ENCODE measurements at places on chromosomes 3 and 15.

- DNase-seq = no peak
Observed at GRCh38 chr3:197376735-197377555, 78.5 kb upstream of the DLG1 start.

GRCh38 chr3:189914799-189915198 is 205.9 kb downstream of the P3H2 start:
- no peak for DNase-seq

- DNase-seq = peak; percentile 39
Observed at GRCh38 chr3:111541911-111542483, at the start of gene CD96. CD96 (plus strand) TSS chr3:111542197; CDS start chr3:111542249, 52 bp downstream.

GRCh38 chr3:61181874-61182273 is 69.4 kb downstream of the FHIT start:
- DNase-seq = no peak

DNA sequence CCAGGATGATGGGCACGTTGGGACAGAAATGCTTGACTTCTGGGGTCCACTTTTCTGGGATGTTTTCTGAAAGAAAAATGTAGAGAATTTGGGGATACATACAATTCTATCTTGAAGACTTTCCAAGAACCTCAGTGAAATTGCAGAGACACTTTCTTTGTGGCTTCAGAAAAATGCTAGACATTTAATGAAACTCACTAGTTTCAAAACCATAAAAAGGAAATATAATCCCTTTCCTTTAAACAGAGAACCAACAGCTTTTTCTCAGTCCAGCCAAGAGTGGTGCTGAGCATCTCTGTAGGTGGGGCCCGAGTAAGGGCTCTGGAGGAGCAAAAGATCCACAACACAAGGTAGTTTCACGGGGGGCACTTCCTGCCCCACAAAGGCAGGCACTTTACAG is 4.4 kb upstream of the GPX1 start:
- DNase-seq = no peak

GRCh38 chr3:123083383-123084124 is 16.7 kb downstream of the PDIA5 start:
- DNase-seq = no peak

- no peak for DNase-seq
Observed at GRCh38 chr3:146503461-146504202, 34.3 kb upstream of the PLSCR2 start.

DNA sequence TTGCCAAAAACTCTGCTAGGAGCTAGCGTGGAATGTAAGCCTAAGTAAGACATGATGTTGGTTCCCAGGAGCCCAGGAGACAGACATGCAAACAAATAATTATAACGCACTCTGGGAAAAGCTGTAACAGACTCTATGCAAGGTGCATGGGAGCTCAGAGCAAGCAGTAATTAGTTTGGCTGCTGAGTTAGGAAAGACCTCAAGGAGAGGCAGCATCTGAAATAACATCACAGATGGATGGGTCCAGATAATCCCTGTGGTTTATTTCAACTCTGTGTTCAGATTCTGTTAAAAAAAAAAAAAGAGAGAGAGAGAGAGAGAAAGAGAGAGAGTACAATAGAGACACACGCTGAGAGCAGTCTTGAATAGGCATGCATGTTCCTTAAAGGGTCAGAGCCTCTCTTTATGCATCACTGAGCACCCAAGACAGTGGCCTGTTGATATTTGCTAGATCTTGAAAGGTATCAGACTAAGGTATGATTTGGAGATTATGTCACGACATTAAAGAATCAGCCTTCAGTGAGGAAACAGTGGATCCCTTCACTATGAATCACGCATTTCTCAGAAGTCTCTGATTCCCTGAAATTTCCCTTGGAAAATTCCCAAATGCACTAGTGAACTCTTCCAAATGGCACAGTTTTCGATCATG is 124.4 kb upstream of the LIPC start:
- no peak for DNase-seq

DNA sequence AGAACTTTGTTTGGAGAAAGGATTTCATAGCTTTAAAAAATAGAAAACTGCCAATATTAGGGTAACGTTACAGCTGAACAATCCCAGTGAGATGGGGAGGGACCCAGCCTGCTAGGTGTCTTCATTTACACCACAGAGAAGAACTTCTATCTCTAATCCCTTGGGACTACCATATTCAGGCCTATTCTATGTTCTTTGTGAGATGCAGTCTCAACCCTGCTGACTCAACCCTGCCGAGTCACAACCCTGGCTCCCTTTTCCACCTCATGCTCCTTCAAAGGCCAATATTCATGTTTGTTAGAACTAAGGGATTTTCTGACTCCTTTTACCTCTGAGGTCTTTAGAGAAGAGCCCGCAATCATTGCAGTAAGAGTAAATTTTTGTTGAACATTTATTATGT is 350.5 kb downstream of the EPHB1 start:
- no peak for DNase-seq

DNA sequence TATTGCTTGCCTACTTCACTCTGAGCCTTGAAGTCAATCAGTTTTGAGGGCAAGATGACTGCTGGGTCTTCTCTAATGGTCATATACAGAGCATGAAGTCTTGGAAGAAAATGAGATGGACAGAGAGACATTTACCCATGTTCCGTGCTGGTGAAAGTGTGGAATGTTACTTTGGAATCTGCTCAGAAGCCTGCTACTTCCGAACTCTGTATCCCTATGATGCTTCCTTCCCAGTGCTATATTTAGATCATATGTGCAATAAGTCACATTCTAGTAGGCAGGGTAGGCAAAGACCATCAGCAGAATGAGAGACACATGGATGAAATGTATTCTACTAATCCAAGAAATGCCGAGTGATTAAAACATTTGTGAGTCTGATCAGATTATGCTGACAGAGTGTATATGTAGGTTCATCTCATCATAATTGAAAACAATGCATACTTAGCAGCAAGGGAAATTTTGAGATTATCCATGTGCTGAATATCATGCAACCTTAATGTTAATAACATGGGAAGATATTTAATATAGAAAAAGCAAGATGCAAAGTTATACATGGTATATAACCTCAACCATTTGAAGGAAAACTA is 60.5 kb downstream of the RAB7A start:
- no peak for DNase-seq

DNA sequence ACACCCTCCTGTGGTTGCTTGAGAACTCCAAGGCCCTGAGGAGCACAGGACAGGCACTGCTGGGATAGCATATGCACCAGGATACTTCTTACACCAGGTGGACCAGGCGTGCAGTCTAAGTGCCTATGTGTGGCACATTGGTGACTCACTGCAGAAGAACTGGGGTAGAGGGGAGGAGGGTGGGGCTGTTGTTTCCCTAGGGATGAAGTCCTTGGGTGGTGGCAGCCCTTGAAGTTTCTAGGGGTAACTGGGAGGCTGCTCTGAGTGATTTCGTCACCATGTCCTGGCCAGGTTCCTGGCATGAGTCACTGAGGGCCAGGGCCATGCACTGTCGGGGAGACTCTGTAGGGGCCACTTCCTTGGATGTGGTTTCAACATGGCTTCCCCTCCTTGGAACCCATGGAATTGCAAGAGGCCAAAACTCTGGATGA is 15.9 kb downstream of the MYZAP start:
- DNase-seq = no peak

DNA sequence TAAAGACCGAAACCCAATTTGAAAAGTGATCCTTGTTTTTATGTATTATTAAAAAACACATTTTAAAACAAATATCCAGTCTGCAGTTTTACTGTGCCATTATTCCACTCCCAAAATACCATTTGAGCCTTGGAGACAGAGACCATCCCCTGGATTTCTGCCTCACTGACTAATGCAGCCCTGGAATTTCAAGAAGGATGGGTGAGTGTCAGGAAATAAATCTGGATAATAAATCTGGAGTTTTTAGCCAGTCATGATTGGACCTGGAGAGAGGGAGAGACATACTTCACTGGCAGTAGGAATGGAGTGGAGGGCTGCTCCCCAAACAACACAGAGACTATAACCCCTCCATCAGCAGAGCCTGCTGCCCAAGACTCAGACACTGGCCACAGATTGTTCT is 123.3 kb downstream of the MYLK start:
- DNase-seq = no peak

DNA sequence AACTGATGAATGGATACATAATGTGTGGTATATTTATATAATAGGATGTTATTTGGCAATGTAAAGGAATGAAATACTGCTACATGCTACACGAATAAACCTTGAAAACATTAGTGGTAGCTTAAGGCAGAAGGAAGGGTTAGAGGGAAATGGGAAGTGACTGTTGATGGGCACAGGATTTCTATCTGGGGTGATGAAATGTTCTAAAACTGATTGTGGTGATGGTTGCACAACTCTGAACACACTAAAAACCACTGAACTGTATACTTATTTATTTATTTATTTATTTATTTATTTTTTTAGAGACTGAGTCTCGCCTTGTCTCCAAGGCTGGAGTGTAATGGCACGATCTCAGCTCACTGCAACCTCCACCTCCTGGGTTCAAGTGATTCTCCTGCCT is 24.8 kb upstream of the SHISA5 start:
- no peak for DNase-seq

- DNase-seq = no peak
Observed at GRCh38 chr3:107426223-107426622, 49.0 kb downstream of the CCDC54 start.

DNA sequence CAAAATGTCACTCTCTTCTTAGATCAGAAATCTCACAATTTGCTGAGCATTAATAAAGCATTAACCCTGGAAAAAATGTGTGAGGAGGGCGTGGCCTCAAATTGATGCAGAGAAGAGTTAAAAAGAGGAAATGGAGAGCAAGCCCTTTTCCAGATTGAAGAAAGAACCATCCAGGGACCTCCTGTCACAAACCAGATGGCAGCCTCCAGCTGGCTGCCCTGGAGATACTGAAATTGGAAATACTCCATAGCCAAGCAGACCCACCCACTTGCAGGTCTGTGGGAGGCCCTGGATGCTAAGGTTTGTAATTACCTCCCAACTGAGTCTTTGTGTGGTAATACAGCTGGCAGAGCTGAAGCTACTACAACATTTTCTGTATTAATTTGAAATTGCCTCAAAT is 214.9 kb downstream of the IL20RB start:
- no peak for DNase-seq

DNA sequence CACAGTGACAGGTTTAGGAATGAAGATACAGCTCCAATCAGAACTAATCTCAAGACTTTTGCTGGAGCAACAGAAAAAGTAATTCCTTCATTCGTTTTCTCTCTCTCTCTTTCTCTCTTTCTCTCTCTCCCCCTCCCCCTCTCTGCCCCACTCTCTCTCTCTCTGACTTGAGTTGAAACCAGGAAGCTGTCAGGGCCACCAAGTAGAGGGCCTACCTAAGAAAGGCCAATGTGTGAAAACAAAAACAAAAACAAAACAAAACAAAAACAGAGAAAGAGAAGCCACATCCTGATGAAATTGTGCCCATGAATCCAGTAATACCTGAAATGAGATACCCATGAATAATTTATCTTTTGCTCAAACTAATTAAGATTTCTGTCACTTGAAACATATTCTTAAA is 72.9 kb downstream of the ATP8B4 start:
- DNase-seq = peak; percentile 56

Measured in NK-92 treated with Interleukin-12 subunit alpha and Interleukin-12 subunit beta, amount 100 ng/mL, for 24 hours (cell line).